ENCODE measurements at places on chromosomes 5 and 9.

DNA sequence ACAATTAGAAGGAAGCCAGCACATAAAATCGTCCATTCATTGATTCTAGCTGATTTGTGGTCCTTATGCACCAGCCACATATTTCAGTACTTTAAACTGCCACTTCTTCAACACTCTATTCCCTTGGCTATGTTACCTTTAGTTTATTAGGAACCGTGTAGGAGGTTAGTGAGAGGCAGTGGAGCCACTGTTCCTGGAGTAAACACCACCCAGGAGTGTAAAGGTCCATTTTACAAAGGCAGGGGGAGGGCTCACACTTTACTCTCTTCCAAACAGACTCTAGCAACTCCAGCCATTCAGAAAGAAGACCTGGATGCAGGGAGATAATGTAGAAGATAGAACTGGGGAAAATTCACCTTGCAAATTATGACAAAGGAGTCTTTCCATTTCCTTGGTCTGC lies 170.2 kb upstream of the RPS23 start:
- no peak for DNase-seq

DNA sequence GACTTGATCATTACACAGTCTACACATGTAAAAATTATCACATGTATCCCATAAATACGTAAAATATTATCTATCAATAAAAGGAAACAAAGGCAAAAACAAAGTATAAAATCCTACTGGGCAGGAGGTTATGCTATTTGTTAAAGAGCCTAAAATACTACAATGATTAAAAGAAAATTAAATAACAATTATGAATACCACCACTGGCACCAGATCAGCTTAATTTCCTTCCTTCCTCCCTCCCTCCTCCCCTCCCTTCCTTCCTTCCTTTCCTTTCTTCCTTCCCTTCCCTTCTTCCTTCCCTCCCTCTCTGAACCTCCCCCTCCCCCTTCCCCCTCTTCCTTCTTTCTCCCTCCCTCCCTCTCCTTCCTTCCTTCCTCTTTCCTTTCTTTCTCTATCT lies 127.3 kb downstream of the HOMER1 start:
- DNase-seq: no peak

DNA sequence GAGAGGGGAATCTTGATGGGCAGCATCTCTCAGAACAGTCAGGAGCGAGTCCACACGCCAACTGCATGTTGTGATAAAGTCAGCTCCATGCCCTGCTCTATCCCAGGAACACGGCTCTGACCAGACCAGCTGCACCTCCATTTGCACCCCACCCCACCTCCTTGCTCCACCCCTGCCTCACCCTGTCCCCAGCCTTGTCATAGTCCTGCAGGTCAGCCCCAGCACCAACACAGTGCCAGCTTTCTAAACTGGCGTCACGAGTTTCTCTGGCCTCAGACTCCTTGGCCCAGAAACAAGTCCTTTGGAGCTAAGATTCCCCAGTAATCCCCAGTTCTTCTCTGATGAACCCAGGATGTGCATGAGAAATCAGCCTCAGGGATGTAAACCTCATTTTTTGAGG lies 23.5 kb downstream of the GGTA1 start:
- no peak for DNase-seq

- DNase-seq: no peak
These were observed 353.6 kb downstream of the SLIT3 start for GRCh38 chr5:168947212-168947868.

GRCh38 chr9:104868303-104868686 lies 59.7 kb downstream of the ABCA1 start:
- no peak for DNase-seq

- no peak for DNase-seq
These were observed 36.8 kb downstream of the EXOC3 start for GRCh38 chr5:479566-480319.

DNA sequence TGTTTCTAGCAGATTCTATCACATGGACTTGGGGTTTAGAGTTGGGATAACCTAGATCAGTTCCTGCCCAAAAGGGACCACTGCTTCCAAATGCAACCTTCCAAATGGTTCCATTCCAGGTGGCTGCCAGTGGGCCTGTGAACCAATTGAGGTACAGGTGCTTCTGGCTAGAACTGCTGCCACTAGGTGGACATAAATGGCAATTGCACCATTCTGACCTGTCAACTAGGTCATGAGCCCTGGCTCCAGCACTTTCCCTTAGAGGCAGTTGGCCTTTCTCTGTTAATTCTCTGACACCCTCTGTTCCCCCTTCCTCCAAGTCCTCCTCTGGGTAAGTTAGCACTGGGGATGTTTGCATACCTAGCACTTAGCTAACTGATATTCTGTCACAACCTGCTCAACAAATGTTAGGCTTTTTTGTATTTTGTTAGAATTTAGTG lies 16.6 kb upstream of the HEMGN start:
- no peak for DNase-seq

GRCh38 chr5:148760945-148761638 lies 65.3 kb upstream of the ADRB2 start:
- DNase-seq: no peak

DNA sequence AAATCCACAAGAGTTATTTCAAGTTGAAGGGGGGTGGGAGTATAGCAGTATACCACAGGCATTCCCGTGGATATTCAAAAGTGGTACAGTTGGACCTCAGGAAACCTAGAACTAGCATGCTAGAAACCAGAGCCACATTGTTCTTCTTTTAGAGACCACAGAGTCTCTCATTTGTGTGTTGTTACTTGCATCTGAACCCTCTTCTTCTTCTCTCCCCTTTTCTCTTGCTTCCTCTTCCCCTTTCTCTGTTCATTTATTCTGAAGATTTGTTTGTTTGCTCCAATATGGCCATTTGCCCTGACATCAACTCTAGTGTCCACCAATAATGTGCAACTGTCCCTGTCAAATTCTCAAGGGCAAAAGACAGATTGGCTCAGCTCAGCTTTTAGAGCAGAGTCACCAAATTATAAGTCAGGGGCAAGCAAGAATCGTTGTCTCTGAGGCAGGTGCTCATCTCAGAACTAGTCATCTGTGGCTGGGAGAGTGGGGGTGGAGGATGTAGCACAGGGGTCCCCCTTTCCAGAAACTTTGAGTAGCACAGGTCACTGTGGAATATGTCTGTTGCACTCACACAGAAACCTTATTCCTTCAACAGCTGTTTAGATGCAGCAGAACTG lies 321.1 kb downstream of the ARRDC3 start:
- DNase-seq: no peak

- no peak for DNase-seq
These were observed 74.5 kb downstream of the MAPKAP1 start for GRCh38 chr9:125632321-125633115.

GRCh38 chr9:73548201-73548600 lies 396.5 kb downstream of the ANXA1 start:
- no peak for DNase-seq

- peak; percentile 62 for DNase-seq
These were observed 19.2 kb upstream of the SHB start for GRCh38 chr9:38088006-38088925.

DNA sequence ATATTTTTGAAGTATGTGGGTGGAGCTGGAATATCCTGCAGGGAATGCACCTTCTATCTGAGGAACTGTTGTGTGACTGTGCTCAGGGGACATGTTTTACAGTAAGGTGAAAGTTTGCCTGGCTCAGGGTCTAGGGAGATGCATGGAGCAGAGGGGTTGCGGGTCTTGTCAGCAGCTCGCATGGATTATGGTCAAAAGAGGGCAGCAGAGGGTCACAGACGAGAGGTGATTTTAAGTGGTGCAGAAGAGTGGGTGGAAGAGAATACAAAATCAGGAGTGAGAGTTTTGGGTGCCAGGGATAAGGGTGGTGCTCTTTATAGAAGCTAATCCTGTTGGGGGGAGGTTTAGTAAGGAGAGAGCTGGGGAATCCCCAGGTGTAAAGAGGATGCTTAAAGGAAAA lies 53.5 kb upstream of the GRIN3A start:
- no peak for DNase-seq

DNA sequence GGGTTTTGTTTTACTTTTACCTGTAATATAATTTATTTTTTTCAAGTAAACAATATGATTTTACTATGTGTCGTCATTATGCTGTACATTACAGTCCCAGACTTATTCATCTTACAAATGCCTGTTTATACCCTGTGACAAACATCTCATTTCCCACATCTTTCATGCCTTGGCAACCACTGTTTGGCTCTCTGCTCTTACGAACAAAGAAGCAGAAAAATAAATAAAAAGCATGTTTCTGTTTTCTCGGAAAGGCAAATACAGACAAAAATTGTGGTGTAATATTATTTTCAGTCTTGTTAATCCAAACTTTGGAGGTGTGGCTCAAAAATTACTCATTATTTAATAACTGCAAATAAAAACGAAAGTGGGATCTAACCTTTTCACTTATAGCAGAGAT lies 393.0 kb downstream of the CDH12 start:
- no peak for DNase-seq

GRCh38 chr9:26077860-26078259 lies 399.6 kb upstream of the TUSC1 start:
- DNase-seq: no peak

DNA sequence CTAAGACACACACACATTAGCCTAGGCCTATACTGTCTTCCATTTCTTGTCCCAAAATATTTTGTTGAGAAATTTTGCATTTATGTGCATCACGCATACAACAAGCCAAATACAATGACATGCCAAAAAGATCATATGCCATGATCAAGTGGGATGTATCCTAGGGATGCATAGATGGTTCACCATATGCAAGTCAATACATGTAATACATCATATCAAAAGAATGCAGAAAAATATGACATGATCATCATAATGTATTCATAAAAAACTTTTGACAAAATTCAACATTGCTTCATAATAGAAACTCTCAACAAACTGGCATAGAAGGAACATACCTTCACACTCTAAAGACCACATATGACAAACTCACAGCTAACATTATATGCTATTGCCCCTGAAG lies 5.8 kb upstream of the FAM81B start:
- DNase-seq: no peak

- no peak for DNase-seq
These were observed 47.0 kb downstream of the SEMA6A start for GRCh38 chr5:116527582-116527981.

DNA sequence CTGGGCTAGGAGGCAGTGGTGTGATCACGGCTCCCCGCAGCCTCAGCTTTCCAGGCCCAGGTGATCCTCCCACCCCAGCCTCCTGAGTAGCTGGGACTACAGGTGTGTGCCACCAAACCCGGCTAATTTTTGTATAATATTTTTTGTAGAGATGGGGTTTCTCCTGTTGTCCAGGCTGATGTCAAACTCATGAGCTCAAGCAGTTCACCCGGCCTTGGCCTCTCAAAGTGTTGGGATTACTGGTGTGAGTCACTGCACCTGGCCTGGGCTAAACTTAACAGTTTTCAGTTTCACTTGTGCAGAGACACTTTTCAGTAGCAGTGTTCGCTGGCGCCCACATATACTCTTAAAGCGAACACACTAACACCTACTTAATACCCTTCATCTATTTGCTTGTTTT lies 205.6 kb upstream of the ZNF608 start:
- no peak for DNase-seq

DNA sequence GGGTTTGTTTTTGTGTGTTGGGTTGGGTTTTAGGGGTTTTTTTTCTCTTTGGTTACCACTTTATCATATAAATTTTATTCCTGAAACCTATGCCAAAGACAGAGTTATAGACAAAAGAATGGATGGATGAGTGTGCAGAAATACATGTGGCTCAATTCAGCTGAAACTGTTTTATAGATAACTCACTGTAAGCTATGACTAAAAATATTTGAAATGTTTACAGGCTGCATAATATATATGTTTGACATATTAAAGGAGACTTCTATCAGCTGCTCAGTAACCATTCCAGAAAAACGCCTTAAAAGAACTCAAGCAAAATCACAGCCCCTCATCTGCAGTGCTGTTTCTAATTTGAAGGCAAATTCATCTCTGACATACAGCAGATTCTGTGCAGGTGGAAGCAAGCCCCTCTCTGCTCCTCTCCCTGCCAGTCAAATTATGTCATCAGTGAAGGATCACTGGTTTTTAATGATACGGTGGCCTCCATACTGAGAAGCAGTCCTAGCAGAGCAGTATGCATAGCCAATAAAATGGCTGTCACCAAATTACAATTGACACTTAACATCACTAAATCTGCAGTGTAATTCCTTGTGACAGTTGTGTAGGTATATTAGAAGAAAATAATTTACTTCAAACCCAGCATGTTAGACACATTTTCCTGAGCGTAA lies 301.6 kb downstream of the NR2F1-AS1 start:
- no peak for DNase-seq

DNA sequence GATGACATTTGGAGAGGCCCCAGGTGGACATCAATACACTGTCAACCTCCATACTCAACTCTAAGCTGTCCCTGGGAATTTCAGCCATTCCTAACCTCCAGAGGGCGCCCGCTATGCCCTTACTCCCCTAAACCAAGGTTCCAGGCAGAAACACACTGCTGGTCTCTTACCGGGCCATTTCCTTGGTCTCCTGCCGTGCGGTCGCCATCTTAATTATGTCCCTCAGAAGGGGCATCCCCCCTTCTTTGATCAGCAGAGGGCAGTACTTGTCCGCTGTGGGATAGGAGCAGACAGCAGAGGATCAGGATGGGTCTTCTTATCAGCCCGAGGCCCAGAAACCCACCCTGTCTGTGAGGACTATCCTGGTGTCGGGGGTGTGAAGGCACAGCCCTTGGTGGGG lies 9.3 kb upstream of the ZDHHC12 start:
- DNase-seq: no peak

DNA sequence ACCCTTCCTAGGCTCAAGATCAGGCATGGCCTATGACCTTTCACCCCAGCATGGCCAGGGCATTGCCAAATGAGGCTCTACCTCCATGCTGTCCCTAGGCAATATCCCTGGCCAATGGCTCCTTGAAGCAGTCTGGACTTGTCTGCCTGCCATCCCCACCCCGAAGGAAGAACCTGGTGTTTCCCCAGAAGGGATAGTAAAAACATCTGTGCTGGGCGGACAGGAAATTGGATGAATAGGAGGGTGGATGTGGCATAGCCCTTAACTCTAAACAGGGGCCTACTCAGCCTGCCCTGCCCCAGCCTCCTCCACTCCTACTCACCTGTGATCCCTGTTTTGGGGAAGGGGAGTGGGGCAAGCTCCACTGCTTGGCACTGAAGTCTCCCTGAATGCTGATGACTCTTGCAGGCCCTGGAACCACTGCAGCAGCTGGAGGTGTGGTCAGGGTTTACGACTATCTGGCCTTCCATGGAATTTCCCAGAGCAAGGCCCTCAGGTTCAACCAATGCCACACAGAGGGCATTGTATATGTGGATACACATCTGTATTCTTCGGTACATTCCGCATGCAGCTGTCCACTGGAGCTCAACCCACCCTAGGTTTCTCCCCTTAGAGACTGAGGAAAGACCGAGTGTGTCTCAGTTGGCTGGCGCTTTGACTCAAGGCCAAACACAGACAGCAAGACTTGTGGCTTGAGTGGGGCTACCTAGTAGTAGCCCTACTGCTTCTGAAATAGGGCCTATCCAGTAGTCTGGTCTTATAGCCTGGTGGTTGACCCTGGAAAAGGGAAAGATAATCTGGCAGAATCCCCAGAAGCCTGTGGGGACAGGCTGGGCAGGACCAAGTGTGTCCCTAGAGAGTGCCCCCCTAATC lies 6.4 kb upstream of the P4HA2 start:
- DNase-seq: no peak

GRCh38 chr5:84709075-84709474 lies 324.4 kb upstream of the EDIL3 start:
- DNase-seq: no peak

- no peak for DNase-seq
These were observed 71.3 kb downstream of the ERP44 start for GRCh38 chr9:100027543-100027942.

- DNase-seq: no peak
These were observed 50.4 kb downstream of the MAST4 start for GRCh38 chr5:66646570-66646969.

- DNase-seq: no peak
These were observed 4.7 kb downstream of the CXXC5 start for GRCh38 chr5:139652788-139653241.

GRCh38 chr5:141740885-141741284 lies 58.9 kb upstream of the ARAP3 start:
- no peak for DNase-seq
